ENCODE measurements at places on chromosomes 16 and 17.

GRCh38 chr16:66136841-66137240 is 229.7 kb upstream of the CDH5 start:
- no peak for DNase-seq

- peak; percentile 83 for DNase-seq
Observed at GRCh38 chr17:78330570-78331224, 29.2 kb downstream of the SOCS3 start.

GRCh38 chr16:66950437-66950836 is 10.6 kb upstream of the CES3 start:
- DNase-seq: no peak

DNA sequence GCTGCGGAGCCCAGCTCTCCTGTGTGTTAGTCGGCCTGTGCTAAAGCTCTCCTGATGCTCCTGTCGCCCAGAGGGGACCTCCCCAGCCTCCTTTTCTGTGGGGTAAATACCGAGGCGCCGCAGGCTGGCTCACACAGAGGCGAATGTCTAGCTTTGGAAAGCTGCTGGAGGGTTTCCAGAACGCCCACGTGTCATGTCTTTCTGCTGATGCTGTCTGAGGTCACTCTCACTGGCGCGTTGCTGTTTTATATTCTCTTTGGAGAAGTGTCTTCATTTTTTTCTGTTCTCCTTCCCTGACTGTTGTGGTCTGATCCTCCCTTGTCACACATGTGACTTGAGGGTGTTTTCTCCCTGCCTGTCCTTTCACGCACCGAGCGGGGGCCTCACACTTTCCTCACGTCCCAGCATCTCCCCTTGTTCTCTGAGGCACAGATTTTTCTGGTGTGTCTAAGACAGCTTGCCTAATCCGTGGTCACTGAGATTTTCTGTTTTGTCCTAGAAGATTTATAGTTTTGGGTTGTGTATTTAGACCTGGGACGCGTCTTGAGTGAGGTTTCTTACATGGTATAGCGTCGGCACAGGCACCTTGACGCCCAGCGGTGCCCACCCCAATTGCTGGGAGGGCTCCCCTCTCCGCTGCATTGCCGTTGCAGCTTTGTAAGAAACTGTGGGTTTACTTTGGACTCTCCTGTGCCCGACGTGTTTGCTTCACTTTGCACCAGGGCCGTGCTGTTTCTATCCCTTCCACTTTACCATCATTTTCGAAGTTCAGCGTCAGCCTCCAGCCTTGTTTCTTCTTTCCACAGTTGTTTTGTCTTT is 92.1 kb upstream of the ZNF750 start:
- DNase-seq: no peak

DNA sequence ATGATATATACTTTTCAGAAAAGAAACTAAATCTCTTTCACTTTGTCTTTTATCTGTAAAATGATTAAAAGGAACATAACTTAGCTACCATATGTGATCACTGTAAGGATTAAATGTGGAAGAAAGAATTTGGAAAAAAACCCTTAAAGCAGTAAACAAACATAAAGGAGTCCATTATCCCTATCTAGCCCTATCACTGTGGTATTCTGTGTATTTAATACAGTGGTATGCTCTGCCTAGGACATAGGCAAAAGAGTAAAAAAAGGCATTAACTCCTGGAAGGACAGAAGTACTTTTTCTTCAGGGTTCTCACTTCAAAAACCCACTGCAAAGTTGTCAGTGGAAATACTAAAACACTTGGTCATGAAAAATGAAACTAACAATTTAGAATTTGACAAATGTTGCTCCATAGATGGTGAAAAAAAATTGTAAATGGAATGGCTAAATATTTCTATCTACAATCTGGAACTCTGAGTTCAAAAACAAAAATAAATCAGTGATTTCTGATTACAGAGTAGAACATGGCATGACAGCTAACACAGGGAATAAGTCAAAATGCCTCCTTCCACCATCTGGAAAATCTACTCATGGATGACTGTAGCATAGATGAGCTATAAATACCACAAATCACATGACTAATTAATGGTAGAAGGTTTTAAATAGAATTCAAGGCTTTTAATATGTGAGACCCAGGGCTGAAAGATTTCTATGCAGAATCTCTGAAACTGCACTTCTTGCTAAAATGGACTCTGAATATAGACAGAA is 140.1 kb downstream of the ITFG1 start:
- DNase-seq: no peak

DNA sequence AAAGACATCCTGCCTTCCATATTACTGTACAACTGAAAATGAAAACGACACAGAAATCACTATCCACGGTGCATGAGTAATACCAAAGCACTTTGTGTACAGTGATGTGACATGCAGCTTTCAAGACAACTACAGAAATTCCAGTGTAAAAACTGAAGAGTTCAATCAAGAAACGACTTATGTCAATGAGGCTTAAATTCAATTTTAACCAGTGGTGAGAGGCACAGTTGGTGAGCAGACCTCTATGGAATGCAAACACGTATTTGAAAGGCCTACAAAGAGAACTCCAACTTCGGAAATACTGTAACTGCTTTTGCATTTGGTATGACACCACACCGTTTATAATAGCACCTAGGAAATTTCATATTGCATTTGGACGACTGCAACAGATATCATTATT is 87.6 kb downstream of the USP31 start:
- peak; percentile 23 for DNase-seq

DNA sequence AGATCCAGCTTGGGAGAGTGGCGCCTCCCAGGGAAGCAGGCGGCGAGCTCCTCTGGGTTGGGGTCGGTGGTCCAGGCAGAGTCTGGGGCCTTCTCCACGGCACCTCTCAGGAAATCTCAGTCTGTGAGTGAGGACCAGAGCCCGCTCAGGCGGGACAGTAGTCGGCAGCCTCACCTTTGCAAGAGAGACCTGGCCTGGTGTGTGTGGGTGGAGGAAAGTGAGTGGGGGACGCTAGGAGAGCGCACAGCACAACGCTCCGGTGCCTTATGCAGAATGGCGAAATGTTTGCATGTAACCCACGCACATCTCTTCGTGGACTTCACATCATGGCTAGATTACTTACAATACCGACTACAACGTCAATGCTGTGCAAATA is 2.2 kb downstream of the AHSP start:
- no peak for DNase-seq

DNA sequence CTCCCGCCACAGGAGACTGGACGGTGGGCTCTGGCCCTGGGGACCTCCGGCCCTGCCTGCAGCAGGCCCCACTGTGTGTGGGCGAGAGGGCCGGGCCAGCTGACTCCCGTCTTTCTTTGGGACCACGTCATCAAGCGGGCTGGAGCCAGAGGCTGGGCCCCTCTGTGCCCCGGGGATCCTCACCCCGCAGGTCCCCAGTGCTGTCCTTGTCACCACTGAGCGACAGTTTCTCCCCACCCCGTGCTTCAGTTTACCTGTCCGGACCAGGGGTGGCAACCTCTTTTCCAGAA is 181.9 kb upstream of the ZNF469 start:
- DNase-seq: no peak

DNA sequence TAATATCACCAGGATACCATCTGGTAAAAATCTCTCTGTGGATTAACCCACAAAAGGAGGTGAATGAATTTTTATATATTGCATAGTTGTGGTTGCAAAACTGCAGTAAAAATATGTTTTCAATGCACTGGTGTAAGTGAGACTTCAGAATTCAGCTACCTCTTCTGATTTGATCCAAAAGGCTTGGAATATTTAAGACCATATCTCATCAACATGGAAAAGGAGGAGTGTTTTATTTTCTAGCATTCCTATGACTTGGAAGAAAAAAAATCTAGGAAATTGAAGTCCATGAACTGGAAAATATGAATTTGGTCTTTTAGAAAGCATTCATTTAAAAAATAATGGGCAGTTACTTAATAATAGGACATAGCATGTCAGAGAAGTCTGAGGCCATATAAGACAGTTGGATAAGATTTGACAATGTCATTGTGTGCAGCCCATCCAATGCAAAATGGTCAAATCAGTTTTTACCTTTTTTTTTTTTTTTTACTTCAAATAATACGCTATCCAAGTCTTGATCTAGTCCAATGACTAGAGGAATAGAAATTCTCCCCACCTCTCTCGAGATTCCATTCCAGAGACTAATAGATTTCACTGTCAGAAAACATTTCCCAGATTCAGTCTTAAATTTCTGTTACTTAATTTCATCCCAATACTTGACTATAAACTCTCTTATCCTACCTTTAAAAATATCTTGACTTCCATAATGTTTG is 364.9 kb upstream of the PMFBP1 start:
- DNase-seq: no peak

DNA sequence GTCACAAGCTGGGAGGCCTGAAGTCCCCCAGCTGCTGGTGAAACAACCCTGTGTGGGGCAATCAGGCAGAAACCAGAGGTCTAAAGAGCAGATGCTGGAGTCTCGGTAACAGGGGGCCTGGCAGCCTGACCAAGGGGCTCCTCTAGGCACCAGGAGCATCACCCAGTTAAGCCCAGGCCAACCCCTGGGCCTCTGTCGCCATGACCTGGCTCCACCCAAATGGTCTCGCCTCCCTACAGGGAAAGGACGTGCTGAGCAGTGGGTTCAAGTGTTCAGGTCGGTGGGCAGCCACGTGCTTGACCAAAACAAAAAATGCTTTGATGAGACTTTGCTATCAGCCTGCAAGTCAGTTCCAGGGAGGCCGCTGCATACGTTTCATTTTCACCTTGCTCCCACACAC is 240.3 kb downstream of the ZNF423 start:
- DNase-seq: no peak

DNA sequence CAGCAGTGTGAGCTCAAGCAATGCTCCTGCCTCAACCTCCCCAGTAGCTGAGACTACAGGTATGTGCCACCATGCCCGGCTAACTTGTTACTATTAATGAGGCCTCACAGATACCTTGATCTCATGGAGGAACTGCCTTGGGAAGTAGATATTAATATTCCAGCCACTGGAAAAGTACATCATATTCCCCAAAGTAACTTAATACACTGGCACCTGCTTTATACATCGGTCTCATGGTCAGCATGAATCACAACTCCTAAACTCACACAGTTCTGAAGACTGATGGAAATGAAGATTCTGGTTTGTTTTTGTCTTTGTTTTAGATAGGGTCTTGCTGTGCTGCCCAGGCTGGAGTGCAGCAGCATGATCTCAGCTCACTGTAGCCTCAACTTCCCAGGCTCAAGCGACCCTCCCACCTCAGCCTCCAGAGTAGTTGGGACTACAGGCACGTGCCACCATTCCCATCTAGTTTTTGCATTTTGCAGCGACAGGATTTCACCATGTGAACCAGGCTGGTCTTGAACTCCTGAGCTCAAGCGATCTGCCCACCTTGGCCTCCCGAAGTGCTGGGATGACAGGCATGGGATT is 28.2 kb downstream of the ADCY9 start:
- no peak for DNase-seq

Measured in ACHN (cell line).